NCI-H2107 (cell line): ENCODE measurements at places on chromosomes 1 and 21.

DNA sequence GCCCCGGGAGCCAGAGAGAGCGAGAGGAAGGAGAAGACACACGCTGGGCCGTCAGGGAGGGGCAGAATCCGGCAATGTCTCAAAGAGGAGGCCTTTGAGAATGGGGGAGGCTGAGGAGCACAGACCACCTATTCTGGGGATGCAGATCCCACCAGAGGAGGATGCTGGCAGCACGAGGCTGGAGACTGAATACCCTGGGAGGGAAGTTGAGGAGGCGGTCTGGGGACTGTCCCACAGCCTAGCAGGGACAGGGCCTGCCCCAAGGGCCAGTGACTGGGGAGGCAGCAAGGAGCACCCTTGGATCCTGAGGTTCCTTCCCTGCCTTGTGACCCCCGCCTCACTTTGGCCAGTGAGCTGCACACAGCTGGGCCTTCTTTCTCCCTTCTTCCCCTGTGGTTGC, 49.2 kb downstream of the SLC37A1 start:
- DNase-seq: no peak

DNA sequence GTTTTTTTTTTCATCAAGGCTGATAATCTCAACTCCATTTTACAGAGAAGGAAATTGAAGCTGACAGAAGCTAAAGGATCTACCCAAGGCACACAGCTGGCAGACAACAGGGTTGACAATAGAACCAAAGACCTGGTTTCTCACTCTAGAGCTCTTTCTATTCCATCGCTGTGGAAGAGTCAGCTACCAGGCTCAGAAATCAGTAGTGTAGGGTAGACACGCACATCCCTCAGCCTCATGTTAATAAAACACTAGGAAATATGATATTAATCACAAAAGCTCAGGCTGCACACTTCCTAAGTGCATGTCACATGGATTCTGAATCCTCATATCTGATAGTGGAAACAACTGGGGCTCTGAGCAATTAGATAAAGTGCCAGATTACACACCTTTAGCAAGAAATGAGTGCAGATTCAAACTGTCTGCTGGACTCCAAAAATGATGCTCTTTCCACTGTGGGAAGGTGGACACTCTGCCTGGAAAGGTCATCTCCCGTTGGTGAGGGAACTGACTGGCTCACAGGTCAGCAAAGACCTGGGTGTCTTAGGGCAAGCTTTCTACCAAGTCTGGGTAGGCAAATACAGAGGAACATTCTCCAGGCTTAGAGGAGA, 139.1 kb downstream of the TGFBR3 start:
- DNase-seq: no peak

GRCh38 chr1:56978819-56979218, 13.0 kb upstream of the C8B start:
- DNase-seq: no peak

DNA sequence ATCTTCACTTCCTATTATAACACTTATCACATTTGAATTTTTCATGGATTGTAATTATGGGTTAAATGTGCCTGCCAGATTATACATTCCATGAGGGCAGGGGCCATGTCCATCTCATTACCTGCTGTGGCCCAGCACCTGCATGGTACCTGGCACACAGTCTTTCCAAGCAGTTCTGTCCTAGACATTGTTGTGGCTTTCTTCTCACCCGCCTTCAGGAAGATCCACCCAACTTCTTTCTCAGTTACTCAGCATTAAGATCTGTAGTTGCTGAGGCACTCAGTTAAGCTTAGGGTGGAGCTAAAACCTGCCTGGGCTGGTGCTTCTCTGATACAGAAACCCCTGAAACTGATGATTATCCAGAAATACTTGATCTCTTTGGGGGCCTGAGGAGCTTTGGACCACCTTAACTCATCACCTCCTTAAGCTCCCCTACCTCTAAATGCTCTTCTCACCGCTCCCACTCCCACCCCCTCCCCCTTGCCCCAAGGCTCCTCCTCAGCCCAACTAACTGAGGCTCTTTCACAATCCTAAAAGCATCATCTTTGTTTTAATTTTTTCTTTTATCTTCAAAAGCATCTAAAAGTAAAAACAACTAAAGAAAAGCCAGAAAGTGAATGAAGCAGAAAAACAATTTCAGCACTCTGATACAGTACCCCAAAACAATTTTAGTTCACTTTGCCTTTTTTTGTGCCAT, 190.6 kb downstream of the FGGY start:
- no peak for DNase-seq

- DNase-seq: no peak
Measured at GRCh38 chr1:207067185-207067584, 14.1 kb downstream of the PFKFB2 start.

DNA sequence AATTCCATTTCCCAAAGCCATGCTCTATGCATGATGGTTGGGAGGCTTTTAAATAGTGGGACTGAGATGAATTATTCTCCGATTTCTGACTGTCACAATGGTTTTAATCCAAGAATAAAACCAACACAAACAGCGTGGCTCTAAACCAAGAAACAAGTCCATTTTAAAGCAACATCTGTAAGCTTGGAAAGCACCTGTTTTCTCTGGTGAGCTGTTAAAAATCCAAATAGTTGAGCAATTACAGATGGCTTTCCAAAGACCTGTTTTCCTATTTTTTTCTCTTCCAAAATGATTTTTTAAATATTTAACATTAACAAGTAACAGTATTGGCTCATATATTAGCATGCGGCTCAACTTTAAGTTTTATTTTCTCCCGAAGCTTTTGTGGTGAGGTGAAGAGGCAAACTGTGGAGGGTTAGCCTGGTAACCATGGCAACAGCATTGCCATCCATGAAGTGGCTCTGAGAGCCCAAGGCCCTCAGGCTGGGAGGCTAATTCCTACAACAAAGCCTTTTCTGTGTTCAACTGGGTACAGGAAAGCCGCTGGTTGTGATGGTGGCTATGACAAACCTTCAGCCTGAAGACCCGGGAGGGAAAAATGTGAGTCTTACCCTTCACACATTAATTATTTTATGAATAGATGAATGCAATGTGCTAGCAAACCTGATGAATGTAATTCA, 56.7 kb upstream of the B3GALT5 start:
- DNase-seq: peak; percentile 7

- no peak for DNase-seq
Measured at GRCh38 chr1:99369154-99369553, 104.9 kb downstream of the PLPPR4 start.

DNA sequence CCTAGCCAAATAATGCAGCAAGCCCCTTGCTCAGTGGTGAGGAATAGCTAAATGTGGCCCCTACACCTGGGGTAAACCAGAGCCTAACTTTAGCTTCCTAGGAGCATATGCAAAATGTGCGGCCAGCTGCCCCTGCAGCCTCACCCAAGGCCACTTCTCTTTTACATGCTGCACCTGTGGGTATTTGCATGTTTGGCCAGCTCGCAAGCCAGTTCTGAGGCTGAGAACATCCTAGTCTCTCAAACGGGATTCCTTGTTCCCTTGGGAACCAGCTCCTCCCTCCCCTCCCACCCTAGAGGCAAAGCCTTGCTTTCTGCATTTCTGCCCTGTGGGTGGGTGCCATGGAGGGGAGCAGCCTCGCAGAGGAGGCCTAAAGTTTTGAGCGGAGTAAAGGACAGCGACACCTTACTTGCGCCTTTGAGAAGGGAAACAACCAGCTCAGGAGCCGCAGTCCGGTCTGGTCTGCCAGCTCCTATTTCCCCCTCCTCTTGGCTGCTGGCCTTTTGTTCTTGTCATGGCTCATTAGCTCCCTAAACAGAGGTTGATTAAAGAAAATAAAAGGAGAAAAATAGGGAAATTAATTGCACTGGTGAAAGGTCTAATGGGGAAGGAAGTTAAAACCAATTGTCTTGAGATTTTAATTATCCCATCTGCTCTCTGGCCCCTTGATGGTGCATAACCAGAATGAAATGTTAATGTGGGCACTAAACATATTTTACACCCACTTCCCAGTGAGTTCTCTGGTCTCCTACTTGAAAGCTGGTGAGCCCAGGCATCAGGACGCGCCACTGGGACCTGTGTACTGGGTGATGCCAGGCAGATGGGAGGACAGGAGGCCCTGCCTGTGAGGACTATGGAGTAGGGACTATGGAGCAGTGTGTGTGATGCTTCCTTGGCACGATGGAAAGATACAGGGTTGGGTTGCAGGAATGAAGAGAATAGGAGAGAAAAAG, 68.7 kb downstream of the TEX35 start:
- DNase-seq: no peak

GRCh38 chr1:84802567-84803232, 90.3 kb downstream of the LPAR3 start:
- no peak for DNase-seq

DNA sequence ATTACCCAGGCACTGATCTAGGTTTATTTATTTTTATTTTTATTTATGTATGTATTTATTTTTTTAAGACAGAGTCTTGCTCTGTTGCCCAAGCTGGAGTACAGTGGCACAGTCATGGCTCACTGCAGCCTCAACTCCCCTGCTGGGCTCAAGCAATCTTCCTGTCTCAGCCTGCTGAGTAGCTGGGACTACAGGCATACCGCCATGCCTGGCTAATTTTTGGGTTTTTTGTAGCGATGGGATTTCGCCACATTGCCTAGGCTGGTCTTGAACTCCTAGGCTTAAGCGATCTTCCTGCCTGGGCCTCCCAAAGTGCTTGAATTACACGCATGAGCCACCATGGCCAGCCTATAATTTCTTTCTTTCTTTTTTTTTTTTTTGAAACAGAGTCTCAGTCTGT, 9.4 kb downstream of the PHACTR4 start:
- DNase-seq: no peak

DNA sequence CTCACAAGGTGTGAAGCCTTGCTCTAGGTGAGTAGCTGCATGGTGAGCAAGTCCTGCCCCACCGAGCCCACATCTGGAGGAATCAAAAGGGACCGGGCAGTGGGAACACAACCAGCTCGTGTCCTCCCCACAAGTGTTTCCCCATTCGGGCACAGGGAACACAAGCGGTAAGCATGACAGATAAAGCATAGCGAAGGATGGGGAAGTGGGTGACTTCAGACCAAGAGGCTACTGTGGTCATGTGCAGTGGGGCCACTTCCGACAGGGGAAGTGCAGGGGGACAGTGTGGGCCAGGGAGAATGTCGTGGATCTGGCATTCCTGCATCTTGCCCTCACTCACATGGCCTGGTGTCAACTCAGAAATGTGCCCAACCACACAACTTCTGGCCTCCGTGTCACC, 306.2 kb downstream of the FAM72C start:
- no peak for DNase-seq

DNA sequence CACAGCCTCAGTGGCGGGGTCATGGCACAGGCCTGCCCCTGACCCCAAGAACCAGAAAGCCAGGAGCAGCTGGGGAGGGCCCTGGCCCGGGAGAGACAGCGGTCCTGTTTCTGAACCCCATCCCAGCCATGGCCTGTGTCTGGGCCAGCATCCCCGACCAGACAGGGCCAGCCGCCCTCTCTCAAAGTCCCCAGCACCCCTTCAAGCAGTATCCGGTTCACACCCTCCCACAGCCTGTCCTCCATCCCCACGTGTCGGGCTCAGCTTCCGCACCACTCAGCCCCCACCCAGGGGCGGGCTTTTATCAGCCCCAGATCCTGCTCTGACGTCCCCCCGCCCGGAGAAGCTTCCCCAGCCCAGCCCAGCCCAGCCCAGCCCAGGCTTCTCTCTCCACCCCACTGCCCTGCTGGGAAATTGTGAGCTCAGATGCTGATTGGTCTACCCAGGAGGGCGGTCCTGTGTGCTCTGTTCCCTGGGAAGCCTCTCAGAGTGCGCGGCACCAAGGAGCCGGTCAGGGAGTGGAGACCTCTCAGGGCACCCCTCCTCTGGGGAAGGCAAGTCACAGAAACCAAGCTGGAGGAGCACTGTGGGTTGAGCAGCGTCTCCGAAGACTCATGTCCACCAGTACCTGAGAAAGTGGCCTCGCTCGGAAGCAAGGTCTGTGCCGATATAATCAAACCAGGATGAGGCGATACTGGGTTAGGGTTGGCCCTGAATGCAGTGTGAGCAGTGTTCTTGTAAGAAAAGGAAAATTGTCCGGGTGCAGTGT, 4.7 kb upstream of the FAAP20 start:
- no peak for DNase-seq

DNA sequence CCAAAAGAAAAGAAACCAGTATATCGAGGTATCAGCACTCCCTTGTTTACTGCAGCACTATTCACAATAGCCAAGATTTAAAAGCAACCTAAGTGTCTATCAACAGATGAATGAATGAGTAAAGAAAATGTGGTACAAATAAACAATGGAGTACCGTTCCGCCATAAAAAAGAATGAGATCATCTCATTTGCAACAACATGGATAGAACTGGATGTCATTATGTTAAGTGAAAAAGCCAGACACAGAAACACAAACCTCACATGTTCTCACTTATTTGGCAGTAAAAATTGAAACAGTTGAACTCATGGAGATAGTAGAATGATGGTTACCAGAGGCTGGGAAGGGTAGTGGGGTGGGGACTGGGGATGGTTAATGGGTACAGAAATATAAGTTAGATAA, 4.3 kb upstream of the GNG5 start:
- no peak for DNase-seq

- DNase-seq: no peak
Measured at GRCh38 chr21:32523988-32524719, 61.2 kb downstream of the TCP10L start.

DNA sequence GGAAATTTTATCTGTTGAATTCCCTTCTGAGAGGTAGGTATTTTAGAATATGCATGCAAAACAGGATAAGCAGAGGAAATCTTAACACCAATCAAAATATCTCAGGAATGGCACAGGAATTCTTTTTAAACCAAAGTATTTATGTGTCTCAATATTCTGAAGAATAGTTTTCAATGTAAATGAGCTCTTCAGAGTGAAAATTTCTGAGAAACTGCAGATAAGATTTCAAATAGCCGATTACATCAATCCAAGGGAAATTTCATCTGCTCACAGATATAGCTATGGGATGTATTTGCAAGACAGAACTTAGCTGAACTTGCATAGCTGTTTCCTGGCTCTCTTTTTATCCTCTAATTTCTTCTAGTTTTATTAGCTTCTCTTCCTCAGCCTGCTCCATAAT, 209.5 kb downstream of the GRIK1 start:
- DNase-seq: no peak

DNA sequence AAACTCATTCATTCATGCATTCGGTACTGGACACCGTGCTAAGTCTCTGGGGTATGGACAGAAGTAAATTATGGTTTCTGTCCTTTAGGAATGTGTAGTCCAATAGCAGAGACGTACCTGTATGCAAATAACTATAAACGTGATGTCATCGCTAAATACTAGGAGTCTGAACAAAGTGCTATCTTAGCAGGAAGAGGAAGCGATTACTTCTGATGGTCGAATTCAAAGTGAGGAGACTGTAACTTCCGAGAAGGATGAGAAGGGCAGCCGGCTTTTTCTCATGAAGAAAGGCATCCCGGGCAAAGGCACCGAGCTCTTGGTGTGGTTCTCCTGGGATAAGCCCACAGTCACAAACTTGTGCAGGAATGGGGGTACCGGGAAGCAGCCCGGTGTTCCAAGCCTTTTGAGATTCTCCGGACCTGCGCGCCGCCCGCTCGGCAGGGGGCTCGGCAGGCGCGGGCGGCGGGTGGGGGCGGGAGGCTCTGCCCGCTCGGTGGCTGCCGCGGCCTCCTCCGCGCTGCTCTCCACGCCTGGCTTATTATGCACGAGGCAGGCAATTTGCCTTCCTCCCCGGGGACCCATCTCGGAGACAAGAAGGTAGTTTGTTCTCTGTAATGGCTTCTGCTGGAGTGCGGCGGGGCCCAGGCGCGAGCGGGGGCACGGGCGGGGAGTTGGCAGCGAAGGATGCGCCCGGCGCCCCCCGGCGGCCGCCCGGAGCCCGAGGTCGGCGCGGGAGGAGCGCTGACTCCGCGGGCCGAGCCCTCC, 67.5 kb upstream of the CD1D start:
- peak; percentile 45 for DNase-seq
